ENCODE measurements at places on chromosomes 3 and 15.

GRCh38 chr3:5149306-5149880 is 27.3 kb downstream of the ARL8B start:
- no peak for DNase-seq

- no peak for DNase-seq
Measured at GRCh38 chr15:87419344-87419743, 837.2 kb downstream of the NTRK3 start.

- no peak for DNase-seq
Measured at GRCh38 chr15:89452330-89452836, 44.0 kb downstream of the RHCG start.

GRCh38 chr3:197367081-197367780 is 68.8 kb upstream of the DLG1 start:
- no peak for DNase-seq

GRCh38 chr15:76282465-76282864 is 28.8 kb downstream of the ETFA start:
- no peak for DNase-seq

GRCh38 chr3:68018275-68018674 is 363.9 kb upstream of the SUCLG2 start:
- DNase-seq: no peak

DNA sequence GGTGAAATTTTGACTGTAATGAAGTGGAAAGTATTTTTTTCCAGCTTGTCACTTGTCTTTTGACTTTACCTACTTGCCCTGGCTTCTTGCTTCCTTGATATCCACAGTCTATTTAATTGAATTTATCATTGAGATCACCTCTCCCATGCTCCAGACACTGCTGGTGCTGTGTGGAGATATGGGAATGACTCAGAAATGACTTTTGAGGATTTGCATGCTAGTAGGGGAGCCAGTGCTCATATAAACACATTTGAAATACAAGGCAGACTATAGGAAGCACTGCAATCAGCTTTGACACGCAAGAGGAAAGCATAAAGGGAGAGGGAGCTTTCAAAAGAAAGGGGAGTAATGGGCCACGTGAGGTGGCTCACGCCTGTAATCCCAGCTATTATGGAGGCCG is 7.3 kb upstream of the TRPM1 start:
- no peak for DNase-seq

GRCh38 chr3:119073258-119074001 is 38.8 kb upstream of the IGSF11 start:
- DNase-seq: no peak

DNA sequence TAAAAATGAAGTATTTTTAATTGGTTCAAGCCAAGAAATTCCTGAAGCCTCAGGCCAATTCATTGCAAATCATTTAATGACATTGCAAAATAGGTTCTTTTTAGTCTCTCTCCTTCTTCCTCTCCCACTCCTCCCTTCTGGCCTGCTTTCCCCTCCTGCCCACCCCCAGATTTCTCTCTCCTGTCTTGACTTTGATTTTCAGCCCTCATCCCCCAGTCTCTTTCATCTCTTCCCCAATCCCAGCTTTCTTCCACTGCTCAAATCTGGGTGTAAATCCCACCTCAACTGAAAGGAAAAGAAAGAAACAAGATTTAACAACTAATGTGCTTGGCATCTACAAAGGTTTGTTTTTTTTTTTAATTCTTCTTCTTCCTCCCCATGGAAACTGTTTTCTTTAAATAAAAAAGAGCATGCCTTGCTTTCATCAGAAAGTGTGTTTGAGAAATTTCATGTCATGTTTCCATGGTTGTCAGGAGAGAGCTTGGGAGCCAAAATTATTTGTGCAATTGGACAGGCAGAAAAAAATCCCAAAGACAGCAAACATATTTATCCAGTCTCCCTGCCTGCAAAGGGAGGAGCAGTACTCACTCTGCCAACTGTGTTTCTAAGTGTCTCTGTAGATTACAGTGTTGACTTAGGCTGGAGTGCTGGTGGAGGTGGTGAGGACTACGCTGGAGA is 50.4 kb downstream of the BOC start:
- no peak for DNase-seq

DNA sequence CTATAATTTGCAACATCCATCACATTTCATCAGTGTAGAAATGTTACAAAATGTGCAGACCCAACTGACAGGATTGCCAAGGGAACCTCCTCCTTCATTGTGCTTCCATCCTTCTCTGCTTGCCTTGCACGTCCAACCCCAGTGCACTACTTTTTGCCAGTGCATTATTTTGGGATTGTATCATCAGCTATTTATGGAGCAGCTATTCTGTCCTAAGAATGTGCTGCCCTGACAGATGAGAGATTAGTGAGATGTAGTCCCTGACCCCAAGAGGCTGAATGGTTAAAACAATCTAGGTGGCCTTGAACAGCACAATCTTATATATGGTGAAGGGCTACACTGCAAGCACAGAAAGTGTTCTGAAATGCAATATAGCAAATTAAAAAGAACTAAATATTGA is 935.8 kb downstream of the IGSF11 start:
- no peak for DNase-seq

DNA sequence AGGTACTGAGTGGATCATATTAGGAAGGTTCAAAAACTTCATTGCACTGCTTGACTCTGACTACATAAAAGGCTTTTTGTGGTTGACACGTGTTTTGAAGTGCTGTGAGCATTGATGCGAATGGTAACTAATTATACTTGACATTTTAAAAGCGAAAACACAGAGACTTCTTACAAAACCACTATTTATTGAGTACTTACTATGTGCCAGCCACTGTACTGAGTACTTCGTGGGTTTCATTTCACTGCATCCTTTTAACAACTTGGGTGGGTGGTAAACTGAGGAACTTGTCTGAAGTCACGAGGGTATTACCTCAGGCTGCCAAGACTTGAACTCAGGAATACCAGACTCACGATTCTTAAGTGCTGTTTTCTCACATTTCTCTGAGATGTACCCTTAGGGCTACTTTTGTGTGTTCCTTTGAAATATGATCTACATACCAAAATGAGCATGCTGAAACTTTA is 45.3 kb upstream of the PPP4R2 start:
- no peak for DNase-seq

Data from stimulated activated CD4-positive, alpha-beta T cell treated with anti-CD3 and anti-CD28 coated beads, Interleukin-1b, Interleukin-23, amount 100 ng/mL, for 48 hours (primary cell).